ENCODE measurements at places on chromosomes 6 and 20.

- DNase-seq: no peak
Observed at GRCh38 chr6:166815629-166816028, 140.7 kb downstream of the RNASET2 start.

- DNase-seq: no peak
Observed at GRCh38 chr20:6818033-6818808, 50.7 kb downstream of the BMP2 start.

GRCh38 chr20:33323236-33323635, 40.2 kb downstream of the BPIFB1 start:
- DNase-seq: no peak

GRCh38 chr6:122066200-122066599, 333.3 kb upstream of the HSF2 start:
- no peak for DNase-seq

GRCh38 chr20:36573798-36574365, 485 bp downstream of the TGIF2 start:
- peak; percentile 76 for DNase-seq

- DNase-seq: no peak
Observed at GRCh38 chr20:19735446-19735845, 22.6 kb upstream of the RIN2 start.

DNA sequence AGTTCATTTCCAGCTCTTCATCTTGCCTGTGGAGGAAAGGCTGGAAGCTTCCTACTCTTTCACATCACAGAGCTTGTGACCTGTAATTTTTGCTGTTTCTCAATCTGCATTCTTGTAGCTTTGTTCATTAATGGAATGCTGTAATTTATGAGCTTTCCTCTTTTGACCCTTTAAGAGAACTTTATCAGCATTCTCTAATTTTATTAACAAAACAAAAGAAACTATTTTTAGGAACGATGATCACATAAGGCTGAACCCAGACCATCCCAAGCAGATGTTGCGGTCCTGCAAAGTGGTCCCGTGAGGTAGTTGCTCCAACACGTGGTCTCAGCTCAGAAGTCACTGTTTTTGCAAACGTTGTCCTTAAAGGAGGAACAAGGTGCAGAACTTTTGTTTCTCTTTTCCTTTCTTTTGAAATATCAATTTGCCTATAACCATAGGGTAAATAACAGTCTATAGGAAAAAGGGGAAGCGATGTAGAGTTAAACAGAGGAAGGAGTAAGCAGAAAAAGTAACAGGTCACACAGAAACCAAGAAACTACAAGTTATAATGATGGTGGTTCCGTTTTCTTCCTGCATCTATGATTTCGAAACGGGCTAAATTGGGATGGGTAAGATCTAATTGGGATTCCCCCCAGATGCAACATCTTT, 121.3 kb upstream of the PHACTR1 start:
- DNase-seq: no peak

DNA sequence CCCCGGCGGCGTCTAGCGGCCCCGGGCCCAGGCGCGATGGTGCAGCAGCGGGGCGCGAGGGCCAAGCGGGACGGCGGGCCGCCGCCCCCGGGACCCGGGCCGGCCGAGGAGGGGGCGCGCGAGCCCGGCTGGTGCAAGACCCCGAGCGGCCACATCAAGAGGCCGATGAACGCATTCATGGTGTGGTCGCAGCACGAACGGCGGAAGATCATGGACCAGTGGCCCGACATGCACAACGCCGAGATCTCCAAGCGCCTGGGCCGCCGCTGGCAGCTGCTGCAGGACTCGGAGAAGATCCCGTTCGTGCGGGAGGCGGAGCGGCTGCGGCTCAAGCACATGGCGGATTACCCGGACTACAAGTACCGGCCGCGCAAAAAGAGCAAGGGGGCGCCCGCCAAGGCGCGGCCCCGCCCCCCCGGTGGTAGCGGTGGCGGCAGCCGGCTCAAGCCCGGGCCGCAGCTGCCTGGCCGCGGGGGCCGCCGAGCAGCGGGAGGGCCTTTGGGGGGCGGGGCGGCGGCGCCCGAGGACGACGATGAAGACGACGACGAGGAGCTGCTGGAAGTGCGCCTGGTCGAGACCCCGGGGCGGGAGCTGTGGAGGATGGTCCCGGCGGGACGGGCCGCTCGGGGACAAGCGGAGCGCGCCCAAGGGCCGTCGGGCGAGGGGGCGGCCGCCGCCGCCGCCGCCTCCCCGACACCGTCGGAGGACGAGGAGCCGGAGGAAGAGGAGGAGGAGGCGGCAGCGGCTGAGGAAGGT, 715 bp downstream of the SOX12 start:
- DNase-seq: peak; percentile 77

- no peak for DNase-seq
Observed at GRCh38 chr6:132135409-132135808, 184.2 kb upstream of the CCN2 start.

DNA sequence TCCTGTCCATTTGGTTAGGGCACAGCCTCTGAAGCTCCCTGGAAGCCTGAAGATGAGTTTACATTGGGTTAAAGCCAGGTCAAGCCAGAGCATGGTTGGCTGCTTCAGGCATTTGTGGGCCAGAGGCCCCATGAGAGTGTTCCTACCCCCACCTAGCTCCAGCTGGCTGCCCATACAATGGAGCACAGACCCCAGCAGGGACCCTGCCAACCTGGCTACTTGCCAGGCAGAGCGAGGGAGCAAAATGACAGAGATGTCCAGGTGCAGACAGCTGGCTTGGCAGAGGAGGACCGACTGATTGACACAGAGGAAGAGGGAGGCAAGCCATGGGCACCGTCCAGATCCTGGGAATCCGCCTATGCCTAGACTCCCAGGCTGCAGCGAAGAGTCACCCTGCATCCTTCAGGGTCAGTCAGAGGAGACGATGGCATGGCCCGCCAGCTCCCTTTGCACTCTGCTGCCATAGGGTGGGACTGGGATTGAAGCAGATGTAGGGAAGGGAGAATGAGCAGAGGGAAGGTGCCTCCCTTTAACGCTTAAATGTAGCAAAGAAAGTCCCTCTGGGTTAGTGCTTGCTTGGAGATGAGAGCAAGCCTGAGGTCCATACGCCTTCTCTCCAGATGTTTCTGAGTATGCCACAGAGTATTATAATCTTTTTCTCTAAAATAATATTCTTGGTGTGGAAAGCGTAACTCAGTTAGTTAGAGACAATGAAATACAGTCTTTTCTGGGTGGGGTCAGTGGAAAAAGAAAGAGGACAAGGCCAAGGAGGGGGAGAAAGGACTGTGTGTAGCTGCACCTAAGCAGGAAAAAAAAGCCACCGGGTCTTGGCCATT, 77.6 kb upstream of the FYN start:
- no peak for DNase-seq

GRCh38 chr20:59032713-59033059, 551 bp upstream of the ATP5F1E start:
- no peak for DNase-seq

DNA sequence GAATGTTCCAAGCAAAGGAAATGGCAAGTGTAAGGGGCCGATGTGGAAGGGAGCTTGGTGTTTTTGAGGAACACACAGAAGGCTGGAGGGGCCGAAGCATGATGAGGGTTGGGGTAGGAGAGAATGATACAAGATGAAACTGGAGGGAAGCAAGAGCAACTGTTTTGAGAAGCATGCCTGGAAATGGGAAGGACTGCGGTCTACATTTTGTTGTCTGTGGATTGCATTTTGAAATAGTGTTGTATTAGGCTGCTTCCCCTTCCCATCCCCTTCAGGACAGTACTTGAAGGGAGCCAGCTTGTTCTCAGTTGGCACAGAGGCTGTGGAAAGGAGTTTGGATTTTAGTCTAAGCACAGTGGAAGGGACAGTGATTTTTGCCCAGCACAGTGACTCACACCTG, 2.2 kb downstream of the TM9SF4 start:
- no peak for DNase-seq

DNA sequence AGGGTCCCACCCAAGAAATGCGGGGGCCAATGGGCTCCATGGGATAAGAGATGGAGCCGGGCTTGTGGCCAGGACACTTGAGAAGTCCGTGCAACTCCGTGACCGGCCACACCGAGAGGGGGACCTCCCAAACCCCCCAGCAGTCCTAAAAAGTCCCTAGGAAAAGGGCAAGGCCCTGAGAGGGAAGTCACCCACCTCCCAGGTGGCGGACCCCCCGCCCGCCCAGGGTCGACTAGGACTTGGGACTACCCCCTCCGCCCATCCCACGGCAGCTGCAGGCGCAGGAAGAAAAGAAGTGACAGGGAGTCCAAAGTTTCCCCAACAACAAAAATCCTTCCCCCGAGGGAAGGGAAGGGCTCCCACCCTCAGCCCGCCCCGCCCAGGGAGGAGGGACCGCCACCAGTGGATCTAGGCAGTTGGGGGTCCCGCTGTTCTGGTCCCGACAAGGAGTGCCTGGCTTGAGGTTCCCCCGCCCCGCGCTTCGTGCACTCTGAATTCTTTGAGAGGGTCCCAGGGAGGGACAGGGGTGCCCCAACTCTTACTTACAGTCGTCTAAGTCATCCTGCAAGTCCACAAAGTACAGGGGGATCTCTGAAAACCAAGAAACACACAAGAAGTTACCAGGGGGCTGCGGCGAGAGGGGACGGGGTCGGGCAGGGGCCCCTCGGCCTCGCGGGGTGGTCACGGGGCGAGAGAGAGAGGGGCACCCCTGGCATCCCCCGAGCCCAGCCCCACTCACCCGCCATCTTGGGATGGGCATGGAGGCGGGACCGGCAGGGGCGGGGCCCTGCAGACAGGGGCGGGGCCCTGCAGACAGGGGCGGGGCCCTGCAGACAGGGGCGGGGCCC, 611 bp upstream of the RAB22A start:
- DNase-seq: peak; percentile 64

- DNase-seq: no peak
Observed at GRCh38 chr6:31328355-31328960, 28.5 kb downstream of the HLA-B start.

DNA sequence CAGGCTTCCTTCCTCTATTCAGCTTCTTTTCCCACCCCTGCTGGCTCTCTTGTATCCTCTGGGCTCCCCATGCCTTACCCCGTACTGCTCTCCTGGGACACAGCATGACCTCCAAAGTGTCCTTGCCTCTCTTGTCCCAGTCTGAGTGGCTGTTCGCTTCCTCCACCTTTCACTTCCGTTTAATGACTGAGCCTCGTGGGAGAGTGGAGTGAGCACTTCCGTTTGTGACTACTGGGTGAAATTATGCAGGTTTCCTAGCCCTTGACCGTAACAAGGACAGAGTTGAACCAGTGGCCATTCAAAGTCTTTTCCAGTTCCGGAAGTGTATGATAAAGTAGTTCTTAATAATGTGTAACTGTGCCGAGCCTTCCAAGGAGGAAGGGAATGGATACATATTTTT, 109.2 kb downstream of the ARID1B start:
- DNase-seq: no peak

- DNase-seq: no peak
Observed at GRCh38 chr6:33908025-33908424, 104.2 kb upstream of the MLN start.

GRCh38 chr20:46512943-46513844, at the start of gene ZNF334:
Gene ZNF334 (minus strand): TSS chr20:46513559. CDS start chr20:46512102, 1,457 bp downstream.
- DNase-seq: peak; percentile 79

DNA sequence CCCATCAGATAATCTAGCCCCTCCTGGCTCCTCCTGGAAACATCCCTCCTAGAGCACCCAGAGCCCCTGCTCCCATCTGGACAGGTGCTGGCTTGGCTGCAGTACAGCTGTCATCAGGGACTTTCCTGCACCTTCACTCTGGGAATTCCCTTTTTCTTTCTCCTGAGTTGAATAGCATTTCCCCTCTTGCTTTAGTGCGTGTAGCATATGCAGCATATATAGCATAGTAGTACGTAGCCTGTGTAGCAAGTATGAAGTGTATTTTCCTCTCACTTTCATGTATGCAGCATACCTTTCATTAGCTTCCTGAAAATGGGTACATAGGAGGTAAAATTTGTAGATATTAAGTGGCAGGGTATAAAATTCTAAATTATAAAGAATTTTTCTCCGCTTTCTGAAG, 352.9 kb downstream of the ESR1 start:
- DNase-seq: no peak

DNA sequence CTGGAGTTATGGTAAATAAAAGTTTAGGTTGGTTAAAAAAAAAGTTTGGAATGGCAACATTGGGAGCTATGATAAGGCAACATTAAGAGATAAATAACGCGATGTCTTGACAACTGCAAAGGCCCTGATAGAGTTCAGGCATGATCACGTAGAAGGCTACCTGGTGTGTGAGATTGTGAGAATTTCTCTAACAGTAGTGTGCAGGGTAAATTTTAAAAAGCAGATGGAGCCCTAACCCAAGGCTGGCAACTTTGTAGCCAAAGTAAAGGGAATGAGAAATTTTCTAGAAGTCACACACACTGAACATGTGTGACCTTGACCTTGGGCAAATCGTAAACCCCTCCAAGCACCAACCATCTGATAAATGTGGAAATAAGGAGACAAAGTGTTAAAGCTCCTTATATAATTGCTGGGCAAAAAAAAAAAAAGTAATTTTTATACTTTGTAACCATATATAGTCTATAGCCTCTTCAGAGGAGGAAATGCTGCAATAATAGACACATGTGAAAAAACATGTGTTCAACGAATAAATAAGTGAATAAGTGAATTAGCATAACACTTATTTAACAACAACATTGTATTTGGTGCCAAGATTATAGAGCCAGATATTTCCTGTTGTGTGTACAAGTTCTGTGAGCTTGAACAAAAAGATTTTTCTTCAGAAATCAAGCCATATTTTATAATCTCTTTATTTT, 18.2 kb downstream of the KCNQ5 start:
- DNase-seq: no peak

DNA sequence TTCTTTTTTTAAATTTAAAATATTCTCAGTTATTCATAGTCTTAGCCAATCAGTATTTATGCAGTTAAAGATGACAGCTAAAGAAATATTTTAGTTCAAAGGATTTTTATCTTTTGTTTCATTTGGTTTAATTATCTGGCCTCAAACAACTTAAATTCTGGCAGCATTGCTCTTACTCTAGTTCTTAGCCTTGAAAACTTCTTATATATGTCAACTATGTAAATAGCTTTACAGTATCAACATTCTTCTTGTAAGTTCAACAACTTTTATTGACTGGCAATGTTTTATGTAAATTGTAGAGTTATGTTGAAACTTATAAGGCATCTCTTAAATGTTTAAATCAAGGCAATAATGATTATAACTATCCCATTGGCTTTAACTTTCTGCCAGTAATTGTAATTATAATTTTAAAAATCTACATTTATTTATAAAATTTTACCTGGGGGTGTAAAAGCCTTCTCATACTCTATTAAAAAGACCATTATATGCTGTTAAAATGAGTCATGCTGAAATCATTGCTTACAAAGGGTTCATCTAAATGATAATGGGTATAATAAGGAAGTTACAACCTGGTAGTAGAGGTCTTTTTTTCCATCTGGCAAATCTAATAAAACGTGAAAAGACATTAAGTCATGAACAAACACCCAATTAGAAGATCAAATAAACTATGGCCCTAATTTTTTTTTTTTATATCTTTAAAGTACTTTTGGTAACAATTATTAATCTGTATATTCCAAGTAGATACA, 45.8 kb upstream of the FAM184A start:
- no peak for DNase-seq

- no peak for DNase-seq
Observed at GRCh38 chr6:15423286-15423993, 177.6 kb downstream of the JARID2 start.

- DNase-seq: no peak
Observed at GRCh38 chr20:58717278-58718091, 24.9 kb downstream of the NPEPL1 start.
